ENCODE measurements at places on chromosomes 7 and 10.

- DNase-seq, result peak; percentile 78
Observed at GRCh38 chr10:89391907-89392756, at the start of gene IFIT1. IFIT1 (plus strand) TSS chr10:89392623; CDS start chr10:89392713, 90 bp downstream.

DNA sequence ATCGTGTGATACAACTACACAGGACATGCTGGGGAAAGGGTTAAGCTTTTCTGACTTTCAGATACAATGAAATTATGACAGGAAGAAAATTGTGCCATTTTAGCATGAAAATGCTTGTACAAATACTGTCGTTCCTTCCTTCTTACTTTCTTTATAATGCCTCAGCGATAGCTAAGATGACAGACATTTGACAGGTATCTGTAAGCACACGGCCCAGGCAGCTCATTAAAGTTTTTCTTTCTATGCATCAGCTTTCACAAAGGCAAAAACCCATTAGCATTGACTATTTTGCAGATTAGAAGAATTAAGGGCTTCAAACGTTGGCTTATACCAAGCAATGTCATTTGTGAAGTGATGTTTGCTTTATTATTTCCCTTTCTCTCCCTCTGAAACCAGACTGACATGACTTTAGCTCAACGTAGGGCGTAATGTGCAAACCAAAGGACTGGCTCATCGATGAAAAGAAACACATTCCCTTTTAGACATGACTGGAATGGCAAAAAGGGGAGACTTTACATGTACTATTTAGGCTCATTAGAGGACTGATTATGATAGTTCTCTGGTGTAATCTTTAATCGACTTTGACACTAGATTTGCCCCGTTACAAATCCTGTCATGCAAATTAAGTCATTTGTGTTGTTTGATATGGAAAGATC lies 258.4 kb upstream of the SP8 start:
- no peak for DNase-seq

DNA sequence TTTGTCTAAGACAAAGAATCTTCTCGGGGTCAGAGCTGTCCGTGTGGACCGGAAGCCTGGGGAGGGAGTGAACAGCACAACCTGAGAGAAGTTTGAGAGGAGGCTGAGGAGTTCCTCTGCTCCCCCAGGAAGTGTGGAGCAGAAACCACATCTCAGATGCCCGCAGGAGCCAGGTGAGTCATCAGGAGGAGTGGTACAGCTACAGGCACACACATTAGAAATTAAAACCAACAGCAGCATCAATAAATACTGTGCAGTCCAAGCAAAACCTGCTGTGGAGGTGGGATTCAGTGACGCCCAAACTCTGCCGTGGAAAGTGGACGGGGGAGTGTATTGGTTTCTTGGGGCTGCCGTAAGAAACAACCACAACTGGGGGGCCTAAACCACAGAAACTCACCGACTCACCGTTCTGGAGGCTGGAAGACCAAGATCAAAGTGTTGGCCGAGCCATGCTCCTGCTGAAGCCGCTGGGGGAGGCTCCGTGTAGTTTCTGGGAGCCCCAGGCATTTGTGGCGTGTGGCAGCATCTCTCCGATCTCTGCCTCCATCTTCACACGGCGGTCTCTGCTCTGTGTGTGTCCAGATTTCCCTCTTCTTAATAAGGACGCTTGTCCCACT lies 31.2 kb upstream of the GARS1 start:
- no peak for DNase-seq

DNA sequence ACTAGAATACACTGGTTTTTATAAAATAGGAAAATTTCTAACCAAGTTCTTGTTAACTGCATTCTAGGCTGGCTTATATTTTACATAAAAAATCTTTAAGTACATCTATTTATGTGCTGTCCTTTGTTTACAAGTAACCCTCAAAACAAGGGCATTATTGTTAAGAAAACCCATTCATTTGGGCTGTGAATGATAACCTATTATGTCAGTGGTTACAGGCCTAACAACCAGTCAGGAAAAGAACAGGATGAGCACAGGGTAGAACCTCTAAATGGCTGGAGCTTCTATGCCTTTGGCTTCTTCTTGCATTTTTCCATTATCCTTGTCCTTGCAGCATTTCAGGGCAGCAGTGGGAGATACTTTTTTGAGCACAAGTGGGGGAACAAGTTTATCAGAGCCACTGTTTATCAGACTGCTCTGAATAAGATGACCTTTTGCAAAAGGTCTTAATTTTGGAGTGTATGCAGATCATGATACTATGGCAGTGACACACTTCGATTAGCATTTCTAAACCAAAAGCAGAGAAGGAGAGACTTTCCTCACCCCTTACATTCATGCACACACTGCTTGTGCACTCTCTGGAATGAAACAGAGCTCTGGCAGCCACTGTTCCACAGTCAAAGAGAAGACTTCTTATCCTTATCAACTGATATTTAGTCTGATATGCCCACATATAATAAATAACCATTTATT lies 10.9 kb downstream of the GPR37 start:
- DNase-seq, result no peak

- DNase-seq, result no peak
Observed at GRCh38 chr10:34104829-34105572, 710.1 kb downstream of the PARD3 start.

GRCh38 chr7:131057015-131057793 lies 270.5 kb upstream of the MKLN1 start:
- peak; percentile 75 for DNase-seq

DNA sequence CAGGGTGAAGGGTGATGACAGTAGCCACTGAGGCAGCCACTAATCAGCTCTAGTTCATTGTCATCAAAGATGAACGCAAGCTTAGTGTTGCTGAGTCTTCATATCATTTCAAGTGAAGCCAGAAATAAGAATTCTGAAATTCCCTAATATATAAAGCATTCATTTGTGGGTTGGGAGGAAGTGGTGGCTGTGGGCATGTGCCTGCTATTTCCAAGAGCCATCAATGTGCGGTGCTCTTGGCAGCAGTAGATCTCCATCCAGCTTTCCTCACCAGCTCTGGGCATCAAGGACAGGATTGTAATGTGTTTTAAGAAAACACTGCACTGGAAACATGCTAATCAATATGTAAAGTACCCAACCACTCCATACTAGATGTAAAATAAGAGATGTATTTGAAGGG lies 202.5 kb upstream of the AHR start:
- no peak for DNase-seq

DNA sequence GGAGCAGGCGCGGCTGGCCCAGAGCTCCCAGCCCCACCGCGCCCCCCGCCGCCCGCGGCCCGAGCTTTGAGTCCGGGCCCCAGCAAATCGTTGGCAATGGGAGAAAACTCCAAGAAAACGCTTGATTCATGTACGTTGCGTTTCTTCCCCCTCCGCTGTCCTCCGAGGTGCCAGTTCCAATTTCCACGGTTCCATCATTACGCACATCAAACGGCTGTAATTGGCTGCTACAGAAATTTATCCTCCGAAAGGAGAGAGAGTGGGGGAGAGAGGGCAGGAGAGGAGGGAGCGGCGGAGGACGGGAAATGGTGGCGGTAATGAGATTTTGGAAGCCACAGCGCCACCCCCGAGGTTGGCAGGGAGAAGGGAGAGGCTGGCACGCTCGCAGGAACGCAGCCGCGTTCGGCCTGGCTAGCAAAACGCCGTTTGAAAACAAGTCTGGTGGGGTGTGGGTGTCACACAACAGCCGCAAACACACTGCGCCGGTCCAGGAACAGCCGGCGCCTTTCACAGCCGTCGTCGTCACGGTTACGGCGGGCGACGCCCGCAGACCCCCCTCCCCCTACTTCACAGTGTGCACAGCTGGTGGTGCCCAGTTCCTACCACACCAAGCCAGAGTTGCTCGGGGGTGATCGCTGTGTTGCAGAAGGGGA lies 57.5 kb downstream of the UNCX start:
- no peak for DNase-seq

DNA sequence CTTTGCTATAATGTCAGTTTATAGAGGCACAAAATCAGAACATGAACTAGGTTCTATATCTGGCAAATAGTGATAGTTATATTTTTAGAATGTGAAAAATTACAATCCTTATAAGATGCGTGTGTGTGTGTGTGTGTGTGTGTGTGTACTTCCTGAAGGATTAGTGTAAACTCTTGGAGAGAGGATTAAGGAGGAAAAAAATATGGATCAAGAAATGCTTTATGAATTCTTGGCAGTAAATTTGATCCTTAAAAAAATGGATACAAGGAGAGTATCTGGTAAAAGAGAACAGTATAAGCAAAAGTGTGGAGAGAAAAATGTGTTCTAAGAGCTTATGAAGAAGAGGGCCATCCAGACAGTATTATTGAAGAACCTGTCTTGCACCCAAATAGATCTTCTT lies 484.3 kb downstream of the ADRA2A start:
- no peak for DNase-seq
